ENCODE measurements at places on chromosomes 6 and 20.

DNA sequence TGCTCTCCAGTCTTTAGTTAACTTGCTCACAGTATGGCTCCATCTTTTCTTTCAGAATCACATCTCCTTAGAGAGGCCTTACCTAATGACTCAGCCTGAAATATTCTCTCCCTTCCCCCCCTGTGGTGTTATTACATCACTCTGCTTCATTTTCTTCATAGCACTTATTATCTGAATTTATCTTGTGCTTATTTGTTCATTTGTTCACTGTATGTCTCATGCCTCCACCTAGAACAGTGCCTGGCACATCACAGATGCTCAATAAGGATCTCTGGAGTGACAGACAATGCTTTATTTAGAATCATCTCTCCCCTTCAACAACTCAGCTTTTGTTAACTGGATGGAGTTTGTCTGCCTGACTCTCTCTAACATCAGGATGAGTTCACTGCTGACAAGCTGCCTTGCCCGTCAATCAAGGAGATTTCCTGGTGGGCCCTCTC, 96.6 kb upstream of the MAN1A1 start:
- DNase-seq, result no peak

- DNase-seq, result no peak
These were observed 214.6 kb downstream of the PRL start for GRCh38 chr6:22082218-22082617.

GRCh38 chr6:149750136-149750609, 632 bp downstream of the PCMT1 start:
- peak; percentile 67 for DNase-seq

DNA sequence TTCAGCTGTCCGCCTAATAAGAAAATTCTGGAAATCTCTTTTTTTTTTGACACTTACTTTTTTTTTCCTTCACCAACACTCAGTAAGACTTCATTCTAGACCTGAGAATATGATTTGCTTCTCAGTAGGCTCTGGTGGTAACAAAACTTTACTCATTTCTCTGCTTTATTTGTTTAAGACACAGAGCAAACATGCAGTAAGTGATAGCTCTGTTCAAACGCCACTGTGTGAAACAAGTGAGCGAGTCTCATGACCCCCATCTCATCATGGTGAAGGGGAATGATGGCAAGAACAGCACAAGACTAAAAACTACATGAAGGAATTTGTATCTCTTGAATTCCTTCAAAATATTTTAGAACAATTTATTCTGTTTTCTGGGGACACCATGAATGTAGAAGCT, 541.6 kb upstream of the POU3F2 start:
- no peak for DNase-seq

DNA sequence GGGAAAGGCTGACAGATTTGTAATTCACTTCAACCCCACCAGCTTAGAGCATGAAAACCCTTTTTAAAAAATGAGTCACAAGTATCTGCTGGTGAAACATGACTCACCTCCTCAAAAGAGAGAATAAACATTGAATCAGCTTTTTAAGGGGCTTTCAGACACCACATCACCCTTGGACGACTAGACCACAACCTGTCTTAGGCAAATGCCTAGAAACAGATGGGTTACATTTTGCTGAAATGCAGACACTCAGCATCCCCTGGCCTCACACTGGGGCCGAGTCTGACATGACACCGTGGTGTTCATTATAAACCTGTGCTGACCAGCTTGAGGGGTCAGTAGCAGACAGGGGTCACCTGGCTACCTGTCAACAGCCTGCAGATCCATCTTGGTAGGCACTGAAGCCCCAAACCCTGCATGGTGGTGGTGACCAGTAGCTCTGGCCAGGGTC, 175.3 kb upstream of the CST7 start:
- peak; percentile 26 for DNase-seq

GRCh38 chr20:49753133-49753532, 39.5 kb upstream of the B4GALT5 start:
- DNase-seq, result no peak

DNA sequence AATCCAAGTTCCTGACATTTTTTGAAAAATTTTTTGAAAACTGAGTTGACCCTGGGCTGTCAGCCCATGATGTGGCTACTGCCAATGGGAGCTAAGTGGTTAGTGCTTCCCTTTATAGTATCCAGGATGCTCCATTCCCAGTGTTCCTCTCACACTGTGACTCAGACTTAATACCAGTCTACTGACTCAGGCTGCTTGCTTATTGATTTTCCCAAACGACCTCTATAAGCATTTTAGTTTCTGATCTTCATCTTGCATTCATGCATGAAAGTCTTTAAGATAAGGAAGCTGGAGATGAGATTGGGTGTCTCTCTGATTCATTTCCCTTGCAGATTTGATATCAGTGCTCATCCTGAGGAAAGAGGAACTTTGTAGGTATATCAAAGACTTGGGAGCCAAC, 560.0 kb downstream of the TBC1D32 start:
- no peak for DNase-seq

- peak; percentile 5 for DNase-seq
These were observed 92.8 kb downstream of the ATRN start for GRCh38 chr20:3563548-3564177.

DNA sequence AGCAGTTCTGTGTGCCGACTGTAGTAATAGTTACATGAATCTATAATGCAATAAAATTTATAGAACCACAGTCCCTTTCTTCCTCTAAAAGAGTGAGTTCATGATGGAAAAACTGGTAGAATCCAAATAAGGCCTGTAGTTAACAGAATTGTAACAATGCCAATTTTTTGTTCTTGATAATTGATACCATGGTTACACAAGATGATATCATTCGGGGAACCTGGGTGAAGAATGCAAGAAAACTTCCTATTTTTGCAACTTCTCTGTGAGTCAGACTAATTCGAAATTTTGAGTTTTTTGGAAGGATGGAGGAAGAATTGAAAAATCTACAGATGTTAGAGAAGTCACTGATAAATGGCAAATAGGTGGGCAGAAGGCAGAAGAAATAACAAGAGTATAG, 381.8 kb downstream of the CDKAL1 start:
- no peak for DNase-seq

- DNase-seq, result no peak
These were observed 59.7 kb upstream of the PHACTR1 start for GRCh38 chr6:12656906-12657305.

- no peak for DNase-seq
These were observed 2.0 kb downstream of the ACSS1 start for GRCh38 chr20:25055711-25056495.

- DNase-seq, result no peak
These were observed 17.0 kb upstream of the RPS6KA2 start for GRCh38 chr6:166643891-166644590.

- DNase-seq, result no peak
These were observed at the start of gene STMND1 for GRCh38 chr6:17101422-17102257. Gene STMND1 (plus strand): TSS chr6:17102050. CDS start chr6:17102258, 208 bp downstream.

GRCh38 chr6:65700561-65700960, 6.5 kb downstream of the EYS start:
- no peak for DNase-seq

DNA sequence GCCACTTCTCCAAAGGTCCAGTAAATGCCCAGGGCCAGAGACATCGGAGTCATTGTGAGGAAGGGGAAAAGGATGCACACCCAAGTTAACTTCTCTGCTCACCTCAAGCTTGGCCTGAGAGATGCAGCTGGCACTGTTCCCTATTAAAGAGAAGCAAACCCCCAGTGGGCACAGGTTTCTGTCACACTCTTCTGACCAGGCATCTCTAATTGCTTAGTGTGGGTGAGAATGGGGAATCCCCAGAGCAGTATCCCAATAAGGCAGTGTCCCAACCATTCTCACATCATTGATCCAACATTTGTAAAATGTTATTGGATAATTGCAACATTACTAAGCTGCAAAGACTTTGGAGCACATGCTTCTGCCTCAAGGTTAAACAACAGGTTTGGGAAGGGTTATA, 232.3 kb downstream of the ADGRG6 start:
- no peak for DNase-seq

GRCh38 chr6:159214281-159214680, 45.1 kb downstream of the FNDC1 start:
- no peak for DNase-seq

DNA sequence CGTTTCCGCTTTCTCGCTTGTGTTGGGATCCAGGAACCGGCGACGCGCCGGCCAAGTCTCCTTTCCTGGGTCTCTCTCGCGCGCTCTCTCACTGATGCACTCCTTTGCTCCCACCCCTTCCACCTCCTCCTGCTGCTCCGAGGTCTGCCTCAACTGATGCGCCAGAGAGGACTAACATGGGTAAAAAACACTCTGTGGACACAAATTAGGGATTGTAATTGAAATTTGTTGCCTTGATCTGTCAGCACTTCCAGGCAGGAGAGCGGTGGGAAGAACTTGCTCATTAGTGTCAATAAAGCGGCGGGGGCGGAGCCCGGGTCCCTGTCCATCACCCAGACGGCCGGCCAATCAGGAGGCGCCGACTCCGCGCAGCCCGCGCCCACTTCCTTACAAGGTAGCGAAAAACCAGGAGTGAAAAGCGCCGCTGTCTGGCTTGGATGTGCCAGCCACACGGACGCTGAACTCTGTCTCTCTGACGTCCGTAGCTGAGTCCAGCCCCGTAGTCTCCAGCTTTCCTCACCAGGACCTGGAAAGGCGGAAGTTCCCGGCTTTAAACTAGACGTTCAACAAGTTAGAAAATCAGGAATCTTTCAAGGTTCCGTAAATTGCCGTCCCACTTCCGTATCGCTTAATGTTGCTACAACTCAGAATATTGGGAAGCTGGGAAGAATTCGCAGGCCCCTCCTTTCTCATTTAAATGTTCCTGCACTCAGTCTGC, at the start of gene TBX18:
TSS of gene TBX18 (minus strand) at position 267 of the 718 bp plus-strand sequence. CDS start 417 bp downstream, outside the sequence.
- DNase-seq, result no peak

DNA sequence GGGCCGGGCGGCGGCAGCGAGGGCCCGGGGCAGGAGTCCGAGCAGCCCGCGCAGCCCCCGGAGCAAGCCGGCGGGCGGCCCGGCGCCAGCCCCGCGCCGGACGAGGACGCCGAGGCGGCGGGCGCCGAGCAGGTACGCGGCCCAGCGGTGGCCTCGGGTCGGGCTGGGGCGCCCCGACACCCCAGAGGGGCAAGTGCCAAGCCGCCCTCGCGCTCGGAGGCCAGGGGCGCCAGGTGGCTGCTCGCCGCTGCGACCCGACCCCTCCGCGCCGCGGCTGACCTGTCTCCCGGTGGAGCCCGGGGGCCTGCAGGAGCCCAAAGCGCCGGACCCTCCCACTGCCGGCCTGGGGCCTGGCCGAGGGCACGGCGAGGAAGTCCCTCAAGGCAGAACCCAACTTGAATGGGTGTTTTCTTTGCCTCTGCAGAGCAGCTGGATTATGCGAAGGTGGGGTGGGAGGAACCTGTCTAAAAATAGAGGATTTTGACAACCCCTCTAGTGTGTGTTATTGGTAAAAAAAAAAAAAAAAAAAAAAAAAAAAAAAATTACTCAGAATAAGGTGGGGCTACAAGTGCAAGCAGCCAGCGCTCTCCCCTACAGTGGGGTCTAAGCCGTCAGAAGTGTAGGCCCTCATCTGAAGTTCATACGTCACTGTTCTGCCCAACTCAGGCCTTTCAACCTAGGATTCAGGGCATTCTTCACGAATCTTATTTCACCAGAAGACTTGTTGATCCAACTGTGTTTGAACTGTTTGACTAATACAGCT, 609 bp downstream of the OGFRL1 start:
- DNase-seq, result peak; percentile 43

- DNase-seq, result no peak
These were observed 18.2 kb upstream of the ZNF391 start for GRCh38 chr6:27370391-27370790.

DNA sequence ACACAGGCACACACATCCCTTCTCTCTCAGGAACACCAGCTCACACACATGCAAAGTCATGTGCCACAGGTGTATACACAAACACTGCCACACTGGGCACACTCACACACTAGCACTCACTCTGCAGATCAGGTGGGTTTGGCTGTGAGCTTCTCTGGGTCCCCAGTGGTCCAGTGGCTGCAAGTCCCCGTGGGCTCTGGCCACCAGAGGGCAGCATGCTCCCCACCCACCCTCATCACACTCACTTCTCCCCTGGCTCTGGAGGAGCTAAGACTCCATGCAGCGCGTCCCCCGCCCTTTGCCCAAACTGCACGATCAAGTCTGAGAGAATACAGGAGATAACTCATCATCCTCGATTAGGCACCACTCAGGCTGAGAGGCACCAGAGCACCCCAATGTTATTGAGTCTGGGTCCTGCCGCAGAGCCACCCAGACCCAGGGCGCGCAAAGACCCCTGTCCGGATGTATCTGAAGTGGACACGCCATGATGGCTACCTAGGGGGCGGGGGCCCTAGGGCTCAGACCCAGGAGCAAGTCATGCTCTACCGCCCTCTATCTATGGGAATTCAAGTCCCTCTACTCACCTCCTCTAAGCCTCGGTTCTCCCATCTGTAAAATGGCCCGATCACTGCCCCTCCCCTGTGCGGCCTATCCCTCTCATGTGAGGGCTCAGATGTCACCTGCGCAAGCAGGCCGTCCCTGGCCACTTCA, 90.5 kb downstream of the GRM4 start:
- DNase-seq, result peak; percentile 58

- no peak for DNase-seq
These were observed 73.4 kb upstream of the RAB32 start for GRCh38 chr6:146470091-146470770.

DNA sequence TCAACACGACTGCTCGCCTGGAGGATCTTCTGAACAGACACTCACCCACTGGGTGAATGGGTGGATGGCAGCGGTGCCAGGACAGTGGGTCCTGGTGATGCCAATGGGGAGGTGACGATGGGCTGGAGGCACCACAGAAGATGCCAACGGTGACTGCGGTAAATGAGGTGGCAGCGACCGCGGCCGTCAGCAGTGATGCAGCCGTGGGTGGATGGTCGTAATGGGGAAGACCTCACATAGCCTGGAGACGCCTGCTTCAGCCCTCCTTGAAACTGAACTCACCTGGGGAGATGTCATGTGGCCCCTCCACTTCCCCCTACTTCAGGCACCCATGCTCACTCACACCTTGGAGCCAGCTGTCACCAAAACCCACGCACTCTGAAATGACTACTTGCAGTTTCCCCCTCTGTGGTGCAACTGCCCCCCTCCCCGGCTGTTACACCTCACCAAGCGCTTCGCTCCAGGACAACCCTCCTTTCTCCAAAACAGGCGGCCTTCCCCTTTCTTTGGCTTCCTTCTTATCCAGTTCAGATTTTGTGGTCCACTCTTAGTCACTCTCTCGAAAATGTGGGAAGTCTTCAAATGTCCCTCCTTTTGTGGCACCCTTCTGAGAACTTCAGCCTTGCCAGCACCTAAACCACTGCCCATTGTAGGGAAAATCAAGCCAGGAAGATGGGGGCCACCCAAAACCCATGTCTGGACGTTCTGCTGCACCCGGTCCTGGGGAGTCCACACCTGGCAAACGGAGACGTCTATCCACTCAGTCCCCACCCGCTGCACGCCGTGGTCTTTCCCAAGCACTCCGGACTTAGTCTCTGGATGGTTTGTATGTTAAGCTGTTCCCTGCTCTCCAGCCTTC, 10.4 kb upstream of the ABHD16B start:
- DNase-seq, result peak; percentile 67

GRCh38 chr6:73803562-73804241, 107.7 kb downstream of the CD109 start:
- no peak for DNase-seq

Data from stimulated activated naive CD8-positive, alpha-beta T cell treated with anti-CD3 and anti-CD28 coated beads, Interleukin-15, amount 100 ng/mL, for 72 hours (primary cell).